ENCODE measurements at places on chromosomes 11 and 22.

- DNase-seq = no peak
These were observed 25.3 kb upstream of the PARVB start for GRCh38 chr22:43998679-43999264.

DNA sequence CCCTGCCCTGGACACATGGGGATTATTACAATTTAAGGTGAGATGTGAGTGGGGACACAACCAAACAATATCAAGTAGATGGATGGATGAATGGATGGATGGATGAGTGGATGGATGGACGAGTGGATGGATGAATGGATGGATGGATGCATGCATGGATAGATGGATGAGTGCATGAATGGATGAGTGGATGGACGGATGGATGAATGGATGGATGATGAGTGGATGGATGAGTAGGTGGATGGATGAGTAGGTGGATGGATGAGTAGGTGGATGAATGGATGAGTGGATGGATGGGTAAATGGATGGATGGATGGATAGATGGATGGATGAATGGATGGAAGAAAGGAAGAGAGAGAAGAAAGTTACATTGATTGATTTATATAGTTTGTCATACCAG is 859 bp downstream of the LINC01488 start:
- no peak for DNase-seq

- DNase-seq = no peak
These were observed 67.2 kb upstream of the OLFML1 start for GRCh38 chr11:7418061-7418460.

DNA sequence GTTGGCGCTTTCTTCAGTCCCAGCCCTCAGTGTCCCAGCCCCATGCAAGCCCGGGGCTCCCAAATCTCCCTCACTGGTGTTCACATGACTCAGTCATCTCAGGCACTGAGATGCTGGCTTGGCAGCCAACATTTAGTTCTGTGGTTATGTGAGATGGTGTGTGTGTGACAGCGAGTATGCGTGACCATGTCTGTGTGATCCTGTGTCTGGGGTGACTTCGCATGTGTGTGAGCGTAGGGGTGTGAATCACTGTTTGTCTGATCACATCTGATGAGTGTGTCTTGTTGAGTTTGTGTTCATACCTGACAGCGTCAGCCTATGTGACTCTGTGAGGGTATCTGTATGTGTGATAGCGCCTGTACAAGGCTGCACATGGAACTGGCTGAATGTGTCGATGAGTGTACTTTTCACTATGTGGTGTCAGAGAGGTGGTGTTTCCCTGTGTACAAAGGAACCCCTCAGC is 16.2 kb downstream of the CREB3L1 start:
- DNase-seq = peak; percentile 81
